Breast epithelium (tissue), 4 donors: ENCODE measurements at places on chromosomes 4 and X. TPM values are rescaled to one million over a fixed set of nuclear protein-coding genes. Genes with fewer than 3 reads are reported as not detected.

MAGEB1 gene
- total RNA-seq, result not detected

P2RY10 gene
- total RNA-seq, result 0.98 TPM

SPANXA1 gene
- not detected for total RNA-seq

HAND2 gene
- total RNA-seq, result 10.5 TPM

MAGEC3 gene
- 0.44 TPM for total RNA-seq

GAGE12D gene
- total RNA-seq, result not detected

PLP2 gene
- total RNA-seq, result 27.8 TPM

PAGE2B gene
- total RNA-seq, result not detected

MAGEA12 gene
- total RNA-seq, result not detected

AWAT1 gene
- total RNA-seq, result not detected

CLIC2 gene
- 18.4 TPM for total RNA-seq

GAB1 gene
- 38.7 TPM for total RNA-seq

FAM241A gene
- 11.5 TPM for total RNA-seq

FGF13 gene
- 7.9 TPM for total RNA-seq

CYLC1 gene
- total RNA-seq, result not detected

GAGE12J gene
- total RNA-seq, result not detected

TRPC3 gene
- 0.64 TPM for total RNA-seq

P2RY4 gene
- 0.33 TPM for total RNA-seq

HEPH gene
- total RNA-seq, result 8.8 TPM

TRIM60 gene
- not detected for total RNA-seq

RS1 gene
- not detected for total RNA-seq

EXOC1L gene
- not detected for total RNA-seq

USP51 gene
- 4.0 TPM for total RNA-seq

GABRB1 gene
- total RNA-seq, result 2.5 TPM

RAB33A gene
- 1.6 TPM for total RNA-seq

APELA gene
- total RNA-seq, result 2.0 TPM

GPR173 gene
- 0.96 TPM for total RNA-seq

CT45A10 gene
- not detected for total RNA-seq

C4orf54 gene
- not detected for total RNA-seq

UGT2B17 gene
- total RNA-seq, result 0.98 TPM

RHOXF2B gene
- total RNA-seq, result not detected

IL3RA gene
- total RNA-seq, result 7.5 TPM

AMTN gene
- not detected for total RNA-seq

CLGN gene
- total RNA-seq, result 0.32 TPM

NKX3-2 gene
- under 0.01 TPM for total RNA-seq

NPNT gene
- 1.4 TPM for total RNA-seq

NXF2 gene
- not detected for total RNA-seq

TRIM61 gene
- total RNA-seq, result 0.33 TPM

ERCC6L gene
- 0.33 TPM for total RNA-seq

PASD1 gene
- total RNA-seq, result not detected

F8A3 gene
- total RNA-seq, result 7.5 TPM
